ENCODE measurements at places on chromosomes 7 and 10.

- no peak for DNase-seq
- H3K4me3 ChIP-seq, result no peak overlapping the region
- no peaks in the 10 kb centered on the region for H3K4me1 ChIP-seq
- no peak overlapping the region for H3K27ac ChIP-seq
Measured at GRCh38 chr10:6416892-6417512, 163.1 kb downstream of the PRKCQ start.

- no peaks in the 10 kb centered on the region for H3K27me3 ChIP-seq
- DNase-seq, result no peak
- H3K4me1 ChIP-seq, result no peaks in the 10 kb centered on the region
Measured at GRCh38 chr7:93006480-93007095, 111.2 kb downstream of the SAMD9 start.

DNA sequence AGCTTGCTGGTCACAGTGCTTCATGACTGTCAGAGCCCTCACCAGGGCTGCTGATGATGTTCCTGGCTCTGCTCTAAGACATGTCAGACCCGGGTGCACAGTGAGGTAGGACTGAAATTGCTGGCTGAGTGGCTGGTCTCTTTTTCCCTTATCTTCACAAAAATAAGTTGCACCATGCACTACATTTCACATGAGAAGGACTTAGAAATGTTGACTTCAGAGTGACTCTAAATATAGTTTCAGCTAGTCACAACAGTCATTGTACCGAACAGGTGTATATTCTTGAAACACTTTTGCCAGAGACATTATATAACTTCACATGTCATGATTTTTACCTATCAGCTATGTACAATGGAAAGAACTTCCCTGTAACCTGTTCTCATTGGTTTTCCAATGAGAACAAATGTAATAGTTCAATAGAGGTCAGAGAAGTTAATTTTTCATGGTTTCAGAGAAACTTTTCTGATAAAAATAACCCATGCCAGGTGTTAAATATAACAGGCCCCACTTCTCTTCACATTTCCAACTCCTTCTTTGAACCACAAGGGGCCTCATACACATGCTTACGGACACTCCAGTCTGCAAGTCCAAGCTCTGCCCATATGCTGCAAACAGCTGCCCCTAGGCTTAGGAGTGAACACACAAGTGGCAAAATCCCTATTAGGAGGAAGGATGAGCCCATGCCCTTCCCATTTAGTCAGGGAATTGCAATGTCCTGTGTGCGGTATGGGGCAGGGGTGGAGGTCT lies 115.6 kb downstream of the CDK6 start:
- H3K27me3 ChIP-seq, result no peaks in the 10 kb centered on the region
- peak overlapping the region; percentile 67 for H3K27ac ChIP-seq
- H3K4me3 ChIP-seq, result no peak overlapping the region
- DNase-seq, result no peak
- H3K36me3 ChIP-seq, result peaks cover 9% of the 10 kb centered on the region

DNA sequence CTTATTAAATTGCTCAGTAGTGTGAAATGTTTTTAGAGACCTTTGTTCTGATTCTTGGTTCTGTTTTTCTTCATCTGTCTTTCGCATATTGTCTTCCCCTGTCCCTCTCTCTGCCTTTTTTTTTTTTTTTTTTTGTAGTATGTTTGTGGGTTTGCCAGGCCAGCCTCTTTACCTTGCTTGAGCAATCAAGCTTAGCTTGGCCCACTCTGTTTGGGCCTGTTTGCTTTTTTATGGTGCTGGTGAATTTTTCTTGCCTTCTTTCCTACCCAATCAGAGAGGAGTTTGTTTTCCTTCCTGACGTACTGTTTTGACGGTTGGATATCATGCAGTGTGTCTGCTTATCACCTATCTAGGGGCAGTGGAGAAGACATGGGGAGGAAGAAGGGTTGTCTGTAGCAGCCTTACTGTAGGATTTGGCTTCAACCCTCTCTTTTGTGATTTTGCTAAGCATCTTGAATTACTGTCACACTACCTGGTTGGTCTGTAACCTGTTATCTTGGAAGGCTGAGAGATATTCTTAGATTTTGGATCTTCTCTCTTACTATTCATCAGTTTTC lies 64.0 kb downstream of the BBS9 start:
- no peaks in the 10 kb centered on the region for H3K36me3 ChIP-seq
- H3K4me1 ChIP-seq, result peaks cover 6% of the 10 kb centered on the region
- DNase-seq, result no peak
- H3K4me3 ChIP-seq, result no peak overlapping the region
- H3K27me3 ChIP-seq, result no peaks in the 10 kb centered on the region
- no peak overlapping the region for H3K27ac ChIP-seq

DNA sequence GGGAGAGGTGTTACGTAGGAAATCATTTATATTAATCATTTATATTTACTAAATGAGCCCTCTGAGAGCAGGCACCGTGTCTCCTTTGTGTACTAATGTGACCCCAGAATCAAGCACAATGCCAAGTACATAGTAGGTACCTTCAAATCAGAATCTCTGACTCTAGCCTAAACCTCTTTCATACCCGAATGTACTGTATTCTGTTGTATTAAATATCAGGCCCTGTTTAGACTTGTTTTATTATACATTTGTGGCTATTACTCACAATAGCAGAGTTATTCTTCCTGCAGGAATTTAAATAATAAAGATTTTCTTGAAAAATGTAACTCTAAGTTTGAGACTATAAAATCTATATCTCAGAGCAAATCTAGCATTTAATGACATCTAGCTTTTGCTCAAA lies 297.3 kb downstream of the EXOC4 start:
- no peaks in the 10 kb centered on the region for H3K4me1 ChIP-seq
- no peaks in the 10 kb centered on the region for H3K36me3 ChIP-seq
- no peak overlapping the region for H3K27ac ChIP-seq
- no peak for DNase-seq

DNA sequence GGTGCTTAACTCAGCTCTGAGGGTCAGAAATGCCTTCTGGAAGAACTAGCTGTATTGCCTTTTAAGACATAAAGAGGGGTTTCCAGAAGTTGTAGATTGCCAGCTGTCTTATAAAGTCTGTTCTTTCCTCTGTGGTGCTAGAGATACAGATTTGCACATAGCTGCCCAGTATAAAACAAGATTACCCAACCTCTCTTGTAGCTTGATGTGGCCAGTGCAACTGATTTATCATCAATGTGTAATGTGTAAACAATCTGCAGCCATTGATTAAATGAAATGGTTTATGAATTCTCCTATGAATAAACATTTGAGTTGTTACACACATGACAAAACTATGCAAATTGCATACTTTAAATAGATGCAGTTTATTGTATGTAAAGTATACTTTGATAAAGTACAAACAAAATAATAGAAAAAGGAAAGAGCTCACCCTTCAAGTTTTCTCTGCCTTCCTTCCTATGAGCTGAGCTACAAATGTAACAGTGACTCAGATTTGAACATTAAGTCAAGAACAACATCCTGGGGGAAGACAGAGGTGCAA lies 195.2 kb downstream of the TMEM26 start:
- no peaks in the 10 kb centered on the region for H3K4me1 ChIP-seq
- H3K27ac ChIP-seq, result no peak overlapping the region
- H3K36me3 ChIP-seq, result no peaks in the 10 kb centered on the region
- no peak overlapping the region for H3K4me3 ChIP-seq

DNA sequence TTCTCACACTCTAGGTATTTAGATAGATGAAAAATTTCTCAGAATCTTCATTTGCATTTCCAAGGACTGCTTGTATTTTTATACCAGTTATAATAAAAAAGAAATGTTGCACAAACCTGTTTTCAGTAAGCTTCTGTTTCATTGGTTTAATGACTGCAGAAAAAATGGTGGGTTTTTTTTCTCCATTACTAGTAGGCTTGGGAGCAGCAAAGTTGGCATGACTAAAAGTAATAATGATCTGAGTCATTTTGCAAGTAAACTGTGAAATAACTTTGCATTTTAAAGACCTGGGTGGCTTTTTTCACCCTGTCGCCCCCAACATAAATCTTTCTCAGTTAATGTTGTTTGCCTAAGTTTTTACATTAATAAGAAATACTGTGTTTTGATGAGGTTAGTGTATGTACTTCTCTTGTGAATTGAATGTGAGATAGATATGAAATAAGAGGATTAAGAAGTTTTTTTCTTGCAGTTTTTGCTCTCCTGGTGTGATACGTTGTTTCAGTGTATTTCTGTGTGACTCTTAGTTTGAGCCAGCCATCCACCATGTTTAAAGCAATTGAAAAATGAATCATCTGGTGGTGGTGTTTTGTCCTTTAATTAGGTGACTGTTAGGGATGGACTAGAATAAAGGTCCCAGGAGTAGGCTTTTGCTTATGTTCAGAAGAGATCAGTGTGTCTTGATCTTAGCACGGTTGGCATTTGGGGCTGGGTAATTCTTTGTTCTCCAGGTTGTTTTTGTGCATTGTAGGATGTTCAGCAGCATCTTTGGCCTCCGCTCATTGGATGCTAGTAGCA lies 1.8 kb downstream of the GNAI1 start:
- H3K27ac ChIP-seq, result no peak overlapping the region
- no peak overlapping the region for H3K4me3 ChIP-seq
- peaks cover 5% of the 10 kb centered on the region for H3K27me3 ChIP-seq
- H3K36me3 ChIP-seq, result no peaks in the 10 kb centered on the region
- no peaks in the 10 kb centered on the region for H3K4me1 ChIP-seq

- no peaks in the 10 kb centered on the region for H3K4me1 ChIP-seq
- no peak for DNase-seq
- no peak overlapping the region for H3K4me3 ChIP-seq
- H3K27me3 ChIP-seq, result no peaks in the 10 kb centered on the region
- H3K36me3 ChIP-seq, result no peaks in the 10 kb centered on the region
Measured at GRCh38 chr7:95649546-95649945, 53.2 kb upstream of the PDK4 start.

DNA sequence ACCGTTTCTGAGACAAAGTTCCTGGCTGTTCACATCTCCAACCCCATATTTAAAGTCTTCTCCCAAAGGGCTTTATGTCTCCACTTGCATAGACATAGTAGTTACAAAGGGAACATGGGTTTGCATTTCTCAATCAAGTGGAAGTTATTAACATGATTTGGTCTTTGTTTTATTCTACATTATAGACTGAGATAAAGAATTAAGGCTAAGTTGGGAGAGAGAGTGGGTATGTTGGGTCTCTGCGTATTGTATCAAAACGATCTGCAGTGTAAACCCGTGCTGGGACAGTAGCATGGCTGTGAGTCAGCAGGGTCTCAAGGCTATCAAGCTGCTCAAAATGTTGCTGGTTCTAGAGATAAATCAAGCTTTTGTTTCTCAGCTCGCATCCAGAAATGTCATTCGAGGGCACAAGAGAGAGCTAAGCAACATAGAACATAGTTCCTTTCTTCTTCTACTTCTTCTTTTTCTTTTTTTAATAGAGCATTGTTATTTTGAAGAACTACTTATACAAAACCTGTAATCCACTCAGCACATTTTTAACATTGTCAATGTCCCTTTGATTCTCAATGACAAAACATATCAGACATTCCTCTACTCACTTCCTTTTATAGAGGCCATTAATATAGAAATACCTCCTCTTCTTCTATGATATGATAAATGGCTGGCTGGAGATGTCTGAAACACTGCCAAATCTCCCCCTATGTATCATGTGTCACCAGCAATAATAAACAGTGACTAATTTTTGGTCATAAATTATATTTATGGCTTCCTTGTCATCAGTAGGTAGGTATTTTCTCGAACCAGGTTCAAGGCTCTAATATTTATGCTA lies 34.5 kb upstream of the RHOBTB1 start:
- DNase-seq, result no peak
- H3K27ac ChIP-seq, result no peak overlapping the region
- H3K4me3 ChIP-seq, result no peak overlapping the region
- no peaks in the 10 kb centered on the region for H3K27me3 ChIP-seq
- no peaks in the 10 kb centered on the region for H3K36me3 ChIP-seq

GRCh38 chr10:47078393-47079203 lies 167.4 kb downstream of the PTPN20 start:
- H3K27me3 ChIP-seq, result no peaks in the 10 kb centered on the region
- no peak overlapping the region for H3K27ac ChIP-seq
- H3K4me1 ChIP-seq, result no peaks in the 10 kb centered on the region
- no peak overlapping the region for H3K4me3 ChIP-seq
- H3K36me3 ChIP-seq, result no peaks in the 10 kb centered on the region

DNA sequence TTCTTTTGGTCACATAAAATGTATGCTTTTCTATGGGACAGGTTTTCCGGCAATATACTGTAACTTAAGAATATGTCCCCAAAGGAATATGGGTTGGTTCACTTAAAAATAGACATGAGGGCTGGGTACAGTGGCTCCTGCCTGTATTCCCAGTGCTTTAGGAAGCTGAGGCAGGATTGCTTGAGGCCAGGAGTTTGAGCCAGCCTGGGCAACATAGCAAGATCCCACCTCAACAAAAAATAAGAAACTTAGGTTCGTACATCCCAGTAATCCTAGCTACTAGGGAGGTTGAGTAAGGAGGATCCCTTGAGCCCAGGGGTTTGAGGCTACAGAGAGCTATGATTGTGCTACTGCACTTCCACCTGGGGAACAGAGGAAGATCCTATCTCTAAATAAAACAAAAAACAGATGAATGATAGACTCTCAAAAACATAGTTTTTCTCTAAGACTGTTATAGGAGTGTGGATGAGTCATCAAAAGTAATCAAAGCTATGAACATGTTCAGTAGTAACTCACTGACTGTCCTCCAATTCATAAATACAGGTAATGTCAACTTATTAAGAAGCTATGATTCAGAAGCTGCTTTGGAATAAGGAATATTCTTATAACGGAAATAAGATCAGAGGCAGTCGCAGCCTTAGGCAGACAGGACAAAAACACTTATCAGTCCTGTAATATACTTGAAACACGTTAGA lies 2.6 kb upstream of the SEC31B start:
- no peak for DNase-seq
- H3K36me3 ChIP-seq, result peaks cover 9% of the 10 kb centered on the region
- H3K27me3 ChIP-seq, result no peaks in the 10 kb centered on the region
- no peaks in the 10 kb centered on the region for H3K4me1 ChIP-seq
- H3K4me3 ChIP-seq, result no peak overlapping the region

- no peaks in the 10 kb centered on the region for H3K27me3 ChIP-seq
- H3K4me3 ChIP-seq, result no peak overlapping the region
- peaks cover 40% of the 10 kb centered on the region for H3K36me3 ChIP-seq
Measured at GRCh38 chr10:5929442-5929841, 39.4 kb downstream of the FBH1 start.

GRCh38 chr7:133983685-133984419 lies 143.3 kb upstream of the LRGUK start:
- H3K27me3 ChIP-seq, result no peaks in the 10 kb centered on the region
- no peaks in the 10 kb centered on the region for H3K4me1 ChIP-seq
- H3K4me3 ChIP-seq, result no peak overlapping the region
- H3K36me3 ChIP-seq, result no peaks in the 10 kb centered on the region
- H3K27ac ChIP-seq, result no peak overlapping the region

GRCh38 chr7:490461-491291 lies 29.0 kb downstream of the PDGFA start:
- H3K27ac ChIP-seq, result no peak overlapping the region
- peak; percentile 8 for DNase-seq
- no peaks in the 10 kb centered on the region for H3K27me3 ChIP-seq
- no peak overlapping the region for H3K4me3 ChIP-seq
- no peaks in the 10 kb centered on the region for H3K4me1 ChIP-seq

- no peaks in the 10 kb centered on the region for H3K36me3 ChIP-seq
- no peak for DNase-seq
- no peak overlapping the region for H3K27ac ChIP-seq
- no peaks in the 10 kb centered on the region for H3K4me1 ChIP-seq
- H3K27me3 ChIP-seq, result no peaks in the 10 kb centered on the region
- H3K4me3 ChIP-seq, result no peak overlapping the region
Measured at GRCh38 chr7:78232806-78233205, 434.2 kb downstream of the PHTF2 start.

Data from GM12878 (cell line).